ENCODE measurements at places on chromosomes 16 and 17. TPM values are rescaled to one million over a fixed set of nuclear protein-coding genes. Genes with fewer than 3 reads are reported as not detected.

RNF112 gene
- total RNA-seq: 1.7 TPM

DOC2B gene
- not detected for total RNA-seq

TMC8 gene
- total RNA-seq: not detected

AGRP gene
- not detected for total RNA-seq

CAPNS2 gene
- total RNA-seq: 0.99 TPM

WBP2 gene
- total RNA-seq: 32.1 TPM

SMIM36 gene
- not detected for total RNA-seq

IGSF6 gene
- not detected for total RNA-seq

IGF2BP1 gene
- 3.3 TPM for total RNA-seq

TEX14 gene
- total RNA-seq: not detected

KRTAP3-2 gene
- total RNA-seq: not detected

CLEC18A gene
- 0.58 TPM for total RNA-seq

ELMO3 gene
- total RNA-seq: 0.29 TPM

PRSS21 gene
- 2.0 TPM for total RNA-seq

LRRC37B gene
- 18.2 TPM for total RNA-seq

HOXB9 gene
- total RNA-seq: under 0.01 TPM

ARHGAP23 gene
- 46.0 TPM for total RNA-seq

CDH3 gene
- total RNA-seq: 0.17 TPM

RGS11 gene
- total RNA-seq: 10.6 TPM

NEUROD2 gene
- total RNA-seq: not detected

MYL11 gene
- total RNA-seq: not detected

PRCD gene
- total RNA-seq: 10.2 TPM

SLC9A5 gene
- 1.3 TPM for total RNA-seq

PEMT gene
- total RNA-seq: 22.8 TPM

Measured in smooth muscle cell of trachea (primary cell).